T-helper 2 cell treated with Interferon-gamma antibody and Interleukin-4, amounts not matched to agents 5 μg/mL and 100 μg/mL, for 36 hours (primary cell): ENCODE measurements at places on chromosomes 11 and 22.

- no peak overlapping the region for H3K4me3 ChIP-seq
- DNase-seq = no peak
- H3K27me3 ChIP-seq = peaks cover 9% of the 10 kb centered on the region
- no peaks in the 10 kb centered on the region for H3K36me3 ChIP-seq
These were observed 90.1 kb downstream of the PHF21B start for GRCh38 chr22:44919691-44920090.

DNA sequence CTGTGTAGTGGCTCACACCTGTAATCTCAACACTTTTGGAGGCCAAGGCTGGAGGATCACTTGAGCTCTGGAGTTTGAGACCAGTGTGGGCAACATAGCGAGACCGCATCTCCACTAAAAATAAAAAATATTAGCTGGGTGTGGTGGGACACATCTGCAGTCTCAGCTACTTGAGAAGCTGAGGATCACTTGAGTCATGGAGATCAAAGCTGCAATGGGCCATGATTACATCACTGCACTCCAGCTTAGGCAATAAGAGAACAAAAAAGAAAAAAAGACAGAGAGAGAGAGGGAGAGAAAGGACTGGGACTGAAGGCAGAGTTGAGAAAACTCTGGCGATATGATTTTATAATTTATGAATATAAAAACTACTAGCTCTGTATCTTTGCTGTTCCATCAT lies 473.1 kb downstream of the LRRC4C start:
- no peaks in the 10 kb centered on the region for H3K4me1 ChIP-seq
- no peaks in the 10 kb centered on the region for H3K27me3 ChIP-seq
- DNase-seq = no peak

- H3K4me1 ChIP-seq = peaks cover 17% of the 10 kb centered on the region
- peaks cover 15% of the 10 kb centered on the region for H3K36me3 ChIP-seq
- no peak overlapping the region for H3K27ac ChIP-seq
- peaks cover 50% of the 10 kb centered on the region for H3K27me3 ChIP-seq
- H3K4me3 ChIP-seq = peak overlapping the region; percentile 77
These were observed 4.0 kb downstream of the PHOX2A start for GRCh38 chr11:72239849-72240460.

- no peak overlapping the region for H3K4me3 ChIP-seq
- peaks cover 4% of the 10 kb centered on the region for H3K4me1 ChIP-seq
These were observed 18.4 kb downstream of the RPUSD4 start for GRCh38 chr11:126193038-126193478.

DNA sequence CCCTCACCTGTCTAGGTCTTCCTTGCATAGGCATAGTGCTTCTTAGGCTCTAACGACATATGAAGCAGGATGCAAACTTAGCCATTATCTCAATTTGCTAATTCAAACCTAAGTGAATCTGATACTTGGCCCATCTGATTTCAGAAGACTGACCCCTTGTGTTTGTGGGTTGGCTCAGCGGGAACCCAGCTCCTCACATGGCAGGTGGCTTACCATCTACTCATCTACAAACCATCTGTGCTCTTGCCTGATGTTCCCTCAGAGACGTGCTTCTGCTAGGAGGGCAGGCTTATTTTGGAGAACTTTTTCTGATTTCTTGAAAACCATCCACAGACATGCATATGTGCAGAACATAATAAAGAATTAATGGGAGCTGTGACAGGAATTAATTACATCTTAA lies 15.2 kb downstream of the ELMOD1 start:
- peaks cover 39% of the 10 kb centered on the region for H3K27me3 ChIP-seq
- H3K4me1 ChIP-seq = no peaks in the 10 kb centered on the region
- no peak overlapping the region for H3K27ac ChIP-seq
- no peaks in the 10 kb centered on the region for H3K36me3 ChIP-seq

- H3K36me3 ChIP-seq = no peaks in the 10 kb centered on the region
- DNase-seq = no peak
- H3K4me3 ChIP-seq = peak overlapping the region; percentile 91
- H3K27me3 ChIP-seq = peaks cover 34% of the 10 kb centered on the region
These were observed 1.1 kb upstream of the PPFIBP2 start for GRCh38 chr11:7512525-7513233.

GRCh38 chr22:31122532-31123291 lies at the start of gene INPP5J:
TSS of gene INPP5J (plus strand) at chr22:31122966. CDS start at chr22:31123015, 49 bp downstream.
- peaks cover 4% of the 10 kb centered on the region for H3K4me1 ChIP-seq
- no peak for DNase-seq
- no peak within 1 kb of the TSS for H3K4me3 ChIP-seq
- no peaks in the 10 kb centered on the region for H3K27me3 ChIP-seq
- H3K36me3 ChIP-seq = no peaks in the 10 kb centered on the region

DNA sequence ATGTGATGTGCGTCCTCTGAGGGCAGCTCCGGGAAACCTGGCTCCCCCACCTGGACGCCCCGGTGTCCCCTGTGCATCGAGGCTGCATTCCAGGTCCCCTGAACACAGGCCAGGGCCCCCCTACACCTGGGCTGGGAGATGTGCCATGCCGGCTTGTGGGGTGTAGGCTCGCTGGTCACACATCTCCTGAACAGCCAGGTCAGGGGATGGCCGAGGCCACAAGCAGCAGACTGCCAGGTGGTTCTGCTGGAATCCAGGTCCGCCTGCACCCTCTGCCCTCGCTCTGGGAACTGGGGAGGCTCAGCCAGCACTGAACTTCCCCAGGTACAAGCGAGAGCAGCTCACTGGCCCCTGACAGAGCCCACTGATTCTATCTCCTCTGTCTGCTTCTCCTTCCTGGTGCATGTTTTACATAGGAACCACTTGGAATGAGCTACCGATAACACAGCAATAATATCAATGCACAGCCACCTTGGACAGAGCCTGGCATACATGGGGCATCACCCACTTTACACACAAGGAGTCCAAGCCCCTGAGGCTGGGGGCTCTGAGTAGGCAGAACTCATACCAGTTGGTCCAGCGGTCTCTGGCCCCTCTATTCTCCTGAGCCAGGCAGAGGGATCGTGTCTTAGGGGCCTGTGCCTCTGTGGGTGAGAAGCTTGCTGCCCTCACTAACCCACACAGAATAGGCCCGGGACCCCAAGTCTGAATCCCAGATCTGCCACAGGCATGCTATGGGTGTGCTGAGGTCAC lies 46.8 kb downstream of the TBX1 start:
- H3K27ac ChIP-seq = no peak overlapping the region
- H3K36me3 ChIP-seq = no peaks in the 10 kb centered on the region
- H3K4me1 ChIP-seq = no peaks in the 10 kb centered on the region
- DNase-seq = no peak
- no peak overlapping the region for H3K4me3 ChIP-seq
- no peaks in the 10 kb centered on the region for H3K27me3 ChIP-seq

DNA sequence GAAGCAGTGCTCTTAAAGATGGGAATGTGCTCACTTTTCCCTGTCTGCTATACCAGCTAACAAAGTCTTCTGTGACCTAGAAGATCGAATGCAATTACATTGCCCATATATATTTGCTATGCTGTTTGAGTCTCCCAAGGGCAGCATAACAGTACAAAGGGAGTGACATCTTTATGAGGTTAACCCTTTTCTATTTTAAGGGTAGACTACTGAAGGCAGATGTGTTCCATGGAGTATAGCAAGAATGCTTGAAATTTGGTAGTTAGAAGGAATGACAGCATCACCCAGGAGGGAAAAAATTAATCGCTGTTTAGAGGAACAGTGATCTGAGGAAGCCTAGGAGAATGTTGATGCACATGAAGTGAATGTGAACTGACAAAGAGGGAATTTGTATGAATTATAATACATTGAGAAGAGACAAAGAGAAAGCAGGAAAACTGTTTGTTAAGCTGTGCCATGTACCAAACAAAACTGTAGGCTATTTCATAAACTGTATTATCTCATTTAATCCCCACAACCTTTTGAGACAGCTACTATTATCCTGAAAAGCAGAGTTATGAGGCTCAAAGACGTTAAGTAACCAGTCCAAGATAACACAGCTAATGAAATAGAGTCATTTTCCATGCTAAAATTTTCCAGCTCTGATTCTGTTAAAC lies 13.0 kb downstream of the MAML2 start:
- DNase-seq = no peak

- H3K4me1 ChIP-seq = peaks cover 7% of the 10 kb centered on the region
- DNase-seq = no peak
- H3K4me3 ChIP-seq = no peak overlapping the region
These were observed 33.7 kb upstream of the LINC01488 start for GRCh38 chr11:69447786-69448185.

- no peak overlapping the region for H3K4me3 ChIP-seq
- H3K27ac ChIP-seq = no peak overlapping the region
- DNase-seq = no peak
- H3K4me1 ChIP-seq = no peaks in the 10 kb centered on the region
These were observed 72.3 kb upstream of the GNAZ start for GRCh38 chr22:22997988-22998387.

GRCh38 chr11:34512840-34513681 lies 533 bp downstream of the ELF5 start:
- no peaks in the 10 kb centered on the region for H3K4me1 ChIP-seq
- H3K36me3 ChIP-seq = no peaks in the 10 kb centered on the region
- H3K27ac ChIP-seq = no peak overlapping the region
- peaks cover 8% of the 10 kb centered on the region for H3K27me3 ChIP-seq
- H3K4me3 ChIP-seq = no peak overlapping the region

GRCh38 chr22:30469165-30469564 lies 2.7 kb downstream of the SEC14L3 start:
- H3K4me1 ChIP-seq = peaks cover 6% of the 10 kb centered on the region
- H3K27me3 ChIP-seq = peaks cover 8% of the 10 kb centered on the region
- no peak overlapping the region for H3K27ac ChIP-seq
- no peak for DNase-seq

DNA sequence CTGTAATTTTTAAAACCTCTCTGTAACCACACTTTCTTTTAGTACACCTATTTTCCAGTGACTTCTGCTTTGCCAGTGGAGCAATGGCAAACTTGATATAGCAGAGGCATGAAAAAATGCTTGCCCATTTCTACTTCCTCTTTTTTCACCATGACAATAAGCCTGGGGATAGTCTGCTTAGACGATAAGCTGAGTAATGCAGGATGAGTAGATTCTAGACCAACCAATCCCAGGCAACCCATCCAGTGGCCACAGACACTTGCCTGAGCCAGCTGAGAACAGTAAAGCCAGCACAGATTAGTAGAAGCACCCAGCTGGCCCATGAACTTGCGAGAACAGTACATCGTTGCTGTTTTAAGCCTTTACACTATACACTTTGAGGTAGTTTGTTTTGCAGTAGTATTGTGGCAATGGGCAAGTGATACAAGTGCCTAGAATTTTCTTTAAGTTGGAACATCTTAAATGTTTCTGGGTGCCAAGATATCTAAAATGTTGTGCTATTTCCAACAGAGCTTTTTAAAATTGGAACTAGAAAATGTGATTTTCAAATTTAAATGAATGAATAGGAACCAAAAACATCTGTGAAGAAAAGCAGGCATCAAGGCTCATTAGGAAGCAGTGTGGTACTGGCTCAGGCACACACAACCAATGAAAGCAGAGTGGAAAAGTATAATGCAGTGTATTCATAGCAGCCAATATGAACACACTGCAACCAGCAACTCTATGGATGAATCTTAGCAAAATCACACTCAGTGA lies 37.7 kb downstream of the DDI1 start:
- no peaks in the 10 kb centered on the region for H3K36me3 ChIP-seq
- no peaks in the 10 kb centered on the region for H3K4me1 ChIP-seq
- no peak overlapping the region for H3K27ac ChIP-seq
- H3K4me3 ChIP-seq = no peak overlapping the region
- no peaks in the 10 kb centered on the region for H3K27me3 ChIP-seq

DNA sequence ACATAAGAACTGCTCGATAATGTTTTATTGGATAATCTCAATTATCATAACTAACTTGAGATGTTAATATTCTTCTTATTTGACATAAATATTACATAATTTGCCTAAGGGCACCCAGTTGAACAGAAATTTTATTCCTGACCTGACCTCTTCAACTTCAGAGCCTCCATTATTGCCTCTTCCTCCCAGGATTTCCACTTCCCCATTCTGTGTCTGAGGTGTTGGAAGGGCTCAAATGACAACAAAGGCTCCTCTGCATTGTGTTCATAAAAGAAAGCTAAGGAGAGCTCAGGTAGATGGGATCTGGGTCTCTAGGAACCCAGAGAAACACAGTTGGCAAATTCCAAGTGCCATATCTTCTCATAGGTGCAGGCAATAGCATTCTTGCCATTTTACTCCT lies 61.2 kb upstream of the ARHGAP20 start:
- no peaks in the 10 kb centered on the region for H3K27me3 ChIP-seq
- H3K36me3 ChIP-seq = no peaks in the 10 kb centered on the region
- H3K4me1 ChIP-seq = peaks cover 8% of the 10 kb centered on the region

- H3K27ac ChIP-seq = no peak overlapping the region
- no peak for DNase-seq
- no peaks in the 10 kb centered on the region for H3K27me3 ChIP-seq
- no peaks in the 10 kb centered on the region for H3K36me3 ChIP-seq
These were observed 31.0 kb downstream of the FZD4 start for GRCh38 chr11:86923999-86924766.

GRCh38 chr11:37788141-37788877 lies 1190.3 kb upstream of the RAG2 start:
- no peak overlapping the region for H3K27ac ChIP-seq
- no peaks in the 10 kb centered on the region for H3K36me3 ChIP-seq
- no peaks in the 10 kb centered on the region for H3K27me3 ChIP-seq
- no peaks in the 10 kb centered on the region for H3K4me1 ChIP-seq

DNA sequence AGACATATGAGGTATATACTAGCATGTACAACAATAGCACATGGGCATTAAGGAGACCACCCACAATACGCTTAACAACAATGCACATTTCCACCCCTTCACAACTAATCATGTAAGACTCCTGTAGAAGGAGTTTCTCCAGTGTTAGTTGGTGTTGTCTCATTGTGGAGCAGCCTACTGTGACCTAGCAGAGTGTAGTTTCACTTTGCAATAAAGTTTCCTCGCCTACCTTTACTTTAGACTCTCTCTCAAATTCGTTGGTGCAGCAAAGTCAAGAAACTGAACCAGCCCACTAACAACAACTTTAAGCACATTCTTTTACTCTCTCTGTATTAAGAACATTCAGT lies 863.6 kb downstream of the FAM181B start:
- peaks cover 4% of the 10 kb centered on the region for H3K36me3 ChIP-seq
- peak overlapping the region; percentile 79 for H3K4me3 ChIP-seq
- no peak for DNase-seq

GRCh38 chr11:88849368-88849767 lies 216.4 kb downstream of the GRM5 start:
- no peak overlapping the region for H3K4me3 ChIP-seq
- H3K4me1 ChIP-seq = peaks cover 15% of the 10 kb centered on the region
- no peaks in the 10 kb centered on the region for H3K36me3 ChIP-seq

- H3K36me3 ChIP-seq = no peaks in the 10 kb centered on the region
- no peak overlapping the region for H3K4me3 ChIP-seq
- H3K27ac ChIP-seq = no peak overlapping the region
- no peaks in the 10 kb centered on the region for H3K27me3 ChIP-seq
These were observed 147.0 kb upstream of the API5 start for GRCh38 chr11:43164831-43165230.

GRCh38 chr11:113203141-113203753 lies 111.1 kb upstream of the TTC12 start:
- H3K4me3 ChIP-seq = no peak overlapping the region
- no peak overlapping the region for H3K27ac ChIP-seq
- no peak for DNase-seq
- peaks cover 2% of the 10 kb centered on the region for H3K4me1 ChIP-seq
- peaks cover 4% of the 10 kb centered on the region for H3K27me3 ChIP-seq
- H3K36me3 ChIP-seq = no peaks in the 10 kb centered on the region

- H3K27ac ChIP-seq = no peak overlapping the region
- H3K36me3 ChIP-seq = no peaks in the 10 kb centered on the region
- H3K27me3 ChIP-seq = peaks cover 4% of the 10 kb centered on the region
- no peak for DNase-seq
- H3K4me3 ChIP-seq = no peak overlapping the region
These were observed 6.7 kb downstream of the NFAM1 start for GRCh38 chr22:42425337-42425988.

GRCh38 chr11:68843703-68844312 lies 2.1 kb upstream of the CPT1A start:
- H3K4me3 ChIP-seq = peak overlapping the region; percentile 90
- peak overlapping the region; percentile 88 for H3K27ac ChIP-seq
- H3K36me3 ChIP-seq = no peaks in the 10 kb centered on the region
- peaks cover 16% of the 10 kb centered on the region for H3K27me3 ChIP-seq
- DNase-seq = peak; percentile 75
